Ecto neural progenitor cell (in vitro differentiated cells): ENCODE measurements at places on chromosomes 7 and 10.
A peak's percentile ranks its signal among the peaks of the same experiment; 100 is the strongest.

- no peak for DNase-seq
These were observed 182.6 kb upstream of the FZD8 start for GRCh38 chr10:35824704-35825103.

GRCh38 chr7:43880596-43880995, 11.3 kb upstream of the MRPS24 start:
- no peak for DNase-seq

DNA sequence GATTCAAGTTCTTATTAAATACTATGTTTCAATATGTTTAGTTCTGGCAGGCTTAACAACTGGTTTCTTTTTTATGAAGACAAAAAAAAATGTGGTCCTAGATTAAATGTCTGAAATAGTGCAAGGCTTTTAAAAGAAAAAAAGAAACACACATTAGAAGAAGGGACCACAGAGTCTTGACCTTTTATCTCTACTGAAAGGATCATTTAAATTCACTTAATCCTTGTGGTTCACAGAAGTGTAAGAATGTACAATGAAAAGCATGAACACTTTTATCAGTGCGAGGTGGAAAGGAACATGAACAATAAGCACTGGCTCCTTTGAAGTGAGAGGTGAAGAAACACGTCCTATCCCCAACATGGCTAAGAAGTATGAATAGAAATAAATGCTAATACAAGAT, 765.1 kb downstream of the MAGI2 start:
- no peak for DNase-seq

- peak; percentile 46 for DNase-seq
These were observed 20.4 kb upstream of the TTYH3 start for GRCh38 chr7:2611401-2611800.

DNA sequence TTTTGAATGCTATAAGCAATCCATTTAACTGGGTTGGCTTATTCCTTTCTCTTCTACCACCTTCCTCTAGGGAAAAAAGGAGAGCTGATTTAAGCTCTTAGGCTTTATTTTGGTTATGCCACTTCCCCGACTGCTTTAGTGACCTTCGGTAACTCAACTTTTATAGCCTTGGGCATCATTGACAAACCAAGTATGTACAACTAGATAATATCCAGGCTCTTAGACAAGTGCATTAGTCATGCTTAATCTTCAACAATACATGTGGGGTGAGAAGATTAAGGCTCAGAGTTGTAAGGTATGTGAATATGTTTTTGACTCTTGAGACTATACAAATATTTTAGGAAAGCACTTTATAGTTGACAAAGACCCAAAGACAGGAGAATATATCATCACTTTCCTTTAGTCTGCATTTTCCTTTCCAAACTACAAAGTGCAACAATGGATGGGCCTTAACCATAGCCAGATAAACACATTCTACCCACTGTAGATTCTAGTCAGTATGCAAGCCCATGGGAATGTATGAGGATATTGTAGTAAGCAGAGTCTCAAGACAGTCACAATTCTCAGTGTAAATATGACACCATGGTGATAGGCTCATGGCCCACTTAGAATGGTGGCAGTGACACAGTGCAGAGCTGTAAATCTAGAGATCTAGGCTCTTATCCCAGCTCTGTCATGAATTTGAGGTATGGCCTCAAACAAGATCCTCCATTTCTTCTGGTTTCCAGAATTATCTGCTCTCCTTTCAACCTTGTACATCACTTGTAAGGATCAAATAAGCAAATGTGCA, 1117.3 kb downstream of the SORCS3 start:
- no peak for DNase-seq

DNA sequence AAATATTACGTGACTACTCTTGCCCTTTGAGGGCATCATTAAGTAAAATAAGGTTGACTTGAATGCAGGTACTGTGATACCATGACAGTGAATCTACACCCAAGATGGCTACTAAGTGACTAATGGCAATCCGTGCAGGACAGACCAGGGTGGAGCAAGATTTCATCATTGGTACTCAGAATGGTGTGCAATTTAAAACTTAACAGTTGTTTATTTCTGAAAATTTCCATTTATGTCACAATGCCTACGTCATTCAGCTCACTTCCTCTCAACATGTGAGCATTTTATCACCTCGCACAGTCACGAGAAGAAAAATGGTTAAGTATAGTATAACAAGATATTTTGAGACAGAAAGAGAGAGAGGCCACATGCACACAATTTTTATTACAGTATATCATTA, 50.3 kb upstream of the MET start:
- no peak for DNase-seq

- DNase-seq = no peak
These were observed 85.8 kb downstream of the NRP1 start for GRCh38 chr10:33248638-33249037.

DNA sequence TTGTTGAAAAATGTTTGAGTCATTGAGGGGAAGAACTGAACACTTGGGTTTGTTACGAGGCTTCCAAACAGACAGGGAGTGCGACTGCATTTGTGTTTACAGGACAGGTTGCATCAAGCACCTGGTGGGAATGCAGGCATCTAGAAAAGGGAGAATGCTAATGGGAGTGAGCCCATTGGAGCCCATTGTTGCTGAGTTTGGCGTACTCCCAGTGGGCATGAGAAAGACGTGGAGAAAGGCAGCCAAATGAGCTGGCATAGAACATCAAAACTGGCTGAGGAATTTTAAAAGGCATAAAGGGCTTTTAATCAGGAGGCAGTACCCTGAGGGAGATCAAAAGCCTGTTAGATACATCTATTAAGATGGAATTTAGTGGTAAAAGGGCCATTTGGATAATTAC, 171.6 kb upstream of the NPSR1 start:
- DNase-seq = no peak

- no peak for DNase-seq
These were observed 114.8 kb upstream of the NPY start for GRCh38 chr7:24169077-24169624.

GRCh38 chr7:11128498-11128897, 154.8 kb downstream of the PHF14 start:
- DNase-seq = no peak

- DNase-seq = no peak
These were observed 70.5 kb upstream of the ABI1 start for GRCh38 chr10:26931223-26931622.

DNA sequence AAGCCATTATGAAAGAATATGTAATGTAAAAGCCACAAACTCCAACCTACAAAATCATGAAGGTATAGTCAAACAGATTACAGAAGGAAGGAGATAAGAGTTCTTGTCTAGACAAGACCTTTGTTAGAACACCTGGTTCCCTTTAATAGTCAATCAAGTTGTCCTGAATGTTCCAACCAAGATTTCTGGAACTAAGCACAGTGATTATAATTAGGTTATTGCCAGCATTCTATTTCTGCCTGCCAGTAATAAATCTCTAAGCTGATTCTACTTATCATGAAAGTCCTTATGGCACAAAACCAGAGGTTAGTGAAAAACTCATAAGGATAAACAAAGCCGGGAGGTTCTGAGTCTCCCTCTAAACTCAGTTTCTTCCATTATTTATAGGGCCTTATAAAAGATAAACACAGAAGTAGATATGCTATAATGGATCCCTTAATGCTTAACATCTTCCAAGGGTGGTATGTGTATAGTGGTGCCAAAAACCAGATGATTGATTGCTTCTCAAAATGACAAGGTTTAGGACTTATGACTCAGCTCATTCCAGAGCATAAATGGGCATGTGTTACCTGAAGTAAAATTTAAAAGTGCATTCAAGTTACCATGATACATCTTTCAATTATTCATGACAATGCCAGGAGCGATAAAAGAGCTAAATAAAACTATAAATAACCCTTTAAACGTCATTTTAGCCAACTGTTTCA, 237.2 kb downstream of the CSTF2T start:
- DNase-seq = no peak

DNA sequence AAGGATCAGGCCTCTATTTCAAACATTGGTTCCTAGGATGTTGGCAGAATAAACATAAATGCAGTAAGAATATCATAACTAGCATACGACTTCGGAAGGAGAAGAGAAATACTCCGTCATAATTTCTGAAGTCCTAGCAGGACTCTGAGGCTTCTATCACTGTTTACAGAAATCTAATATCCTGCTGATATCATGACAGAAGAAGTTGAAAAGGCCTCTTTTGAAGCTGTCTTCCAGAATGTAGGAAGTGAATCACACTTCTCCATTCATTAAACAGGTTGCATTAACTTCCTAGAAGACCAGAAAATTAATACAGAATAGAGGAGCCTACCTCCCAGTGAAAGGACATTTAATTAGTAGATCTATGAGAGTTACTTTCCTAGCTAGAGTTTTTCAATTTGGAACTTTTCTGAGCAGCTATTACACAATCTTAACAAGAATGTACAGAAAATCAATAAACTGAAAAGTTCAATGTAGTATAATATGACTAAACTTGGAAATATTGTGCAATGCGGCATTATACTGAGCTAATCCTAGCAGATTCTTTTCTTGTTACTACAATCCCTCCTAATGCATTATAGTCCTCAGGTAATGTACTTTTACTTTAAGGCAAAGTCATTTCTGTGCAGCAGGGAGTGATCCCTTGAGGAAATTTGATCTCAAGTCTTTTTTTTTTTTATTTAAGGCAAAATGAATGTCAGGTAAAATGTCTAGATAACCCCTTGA, 622.6 kb upstream of the CELF2 start:
- DNase-seq = no peak

GRCh38 chr10:97771055-97771891, 526 bp downstream of the SFRP5 start:
- peak; percentile 66 for DNase-seq

- peak; percentile 67 for DNase-seq
These were observed 1.2 kb downstream of the GFRA1 start for GRCh38 chr10:116271593-116272439.

DNA sequence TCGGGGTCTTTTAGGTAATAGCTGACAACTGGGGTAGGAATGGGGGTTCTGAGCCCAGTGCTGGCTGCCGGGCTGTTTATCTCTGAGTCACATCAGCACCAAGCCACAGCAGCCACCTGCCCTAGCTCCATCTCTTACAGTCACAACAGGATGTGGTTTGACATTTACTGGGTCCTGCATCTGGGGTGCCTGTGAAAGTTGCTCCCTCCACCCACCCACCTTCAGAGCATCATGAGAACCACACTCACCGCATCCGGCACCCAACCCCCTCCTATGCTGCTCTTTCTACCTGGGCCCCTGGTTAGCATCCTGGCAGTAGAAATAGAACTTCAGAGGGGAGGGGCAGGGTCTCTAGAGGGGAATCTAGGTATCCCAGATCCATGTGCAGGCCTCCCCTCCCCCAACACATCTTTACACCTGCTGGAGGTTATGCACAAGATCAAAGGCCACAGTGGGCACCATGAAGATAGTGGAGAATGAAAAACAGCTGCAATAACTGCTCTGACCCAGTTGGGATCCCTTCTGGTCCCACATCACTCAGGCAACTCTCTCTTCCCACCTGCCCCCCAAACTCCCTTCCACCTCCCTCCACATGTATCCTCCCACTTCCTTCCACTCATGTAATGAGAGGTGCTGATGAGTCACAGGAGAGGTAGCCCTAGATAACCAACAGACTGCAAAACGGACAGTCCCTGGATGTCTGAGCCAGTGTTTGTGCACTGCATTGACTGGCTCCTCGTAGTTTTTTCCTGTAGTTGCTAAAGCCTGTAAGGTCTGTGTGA, 38.2 kb downstream of the PRSS2 start:
- no peak for DNase-seq
